ENCODE measurements at places on chromosomes 6 and 20.

GRCh38 chr6:11586536-11586935 lies 49.0 kb downstream of the TMEM170B start:
- DNase-seq: no peak

GRCh38 chr20:37846573-37846972 lies 56.4 kb upstream of the VSTM2L start:
- DNase-seq: no peak

DNA sequence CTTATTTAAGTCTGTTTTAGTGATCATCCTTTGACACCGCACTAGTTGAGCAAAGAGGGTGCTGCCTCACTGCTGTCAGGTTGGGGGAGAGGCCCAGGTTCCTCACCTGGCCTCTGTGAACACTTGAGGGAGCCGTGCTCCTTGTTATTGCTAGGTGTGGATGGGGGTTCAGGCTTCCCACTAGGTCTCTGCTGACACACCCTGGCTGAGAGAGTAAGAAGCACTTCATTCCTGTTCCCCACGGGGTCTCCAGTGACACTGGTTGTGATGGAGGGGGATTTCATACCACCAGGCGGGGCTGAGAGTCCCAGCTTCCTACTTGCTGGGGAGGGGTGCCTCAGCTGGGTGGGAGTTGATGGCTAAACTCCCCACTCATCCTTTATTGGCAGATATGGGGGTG lies 11.1 kb upstream of the NOTCH4 start:
- DNase-seq: no peak

DNA sequence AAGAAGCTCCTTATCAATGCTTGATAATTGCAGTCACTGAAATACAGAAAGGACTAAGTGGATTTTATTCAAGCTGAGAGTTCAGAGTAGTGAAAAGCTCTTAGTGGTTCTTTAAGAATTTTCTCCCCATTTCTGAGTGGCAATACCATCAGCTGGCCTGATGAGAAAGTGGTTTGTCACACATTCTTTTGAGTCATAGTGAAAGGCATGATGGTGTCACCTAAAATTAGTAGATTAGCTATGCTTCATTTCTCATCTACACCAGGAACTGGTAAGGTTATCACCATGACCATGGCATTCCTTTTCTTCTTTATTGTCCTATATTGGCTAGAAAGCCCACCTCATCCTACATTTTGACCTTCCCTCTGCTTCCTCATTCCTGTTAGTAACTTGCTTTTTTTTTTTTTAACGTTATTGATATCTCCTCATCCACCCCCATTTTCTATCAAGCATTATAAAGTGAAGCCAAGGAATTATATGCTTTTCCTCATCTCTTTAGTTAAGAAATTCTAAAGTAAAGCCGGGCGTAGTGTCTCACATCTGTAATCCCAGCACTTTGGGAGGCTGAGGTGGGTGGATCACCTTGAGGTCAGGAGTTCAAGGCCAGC lies 67.4 kb upstream of the LOC128125822 start:
- no peak for DNase-seq

DNA sequence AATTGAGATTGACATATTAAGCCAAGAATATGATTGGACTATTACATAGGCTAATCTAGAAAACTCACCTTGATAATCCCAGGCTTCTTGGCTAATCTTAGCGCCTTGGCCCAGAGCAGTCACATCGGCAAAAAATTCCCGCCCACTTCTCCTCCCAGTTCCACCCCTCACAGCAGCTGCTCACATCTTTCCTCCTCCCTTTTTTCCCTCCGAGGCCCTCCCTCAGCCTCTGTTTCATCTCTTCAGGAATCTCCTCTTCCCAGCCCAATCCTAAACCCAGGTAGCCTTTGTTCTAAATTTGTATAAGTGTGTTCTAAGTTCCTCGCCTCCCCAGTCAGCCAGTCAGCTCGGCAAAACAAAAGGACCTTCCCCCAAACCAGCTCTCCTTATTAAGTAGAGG lies 184.3 kb downstream of the PRKN start:
- DNase-seq: no peak

GRCh38 chr20:54980103-54980960 lies 504.9 kb downstream of the DOK5 start:
- DNase-seq: peak; percentile 4

GRCh38 chr6:41713159-41713649 lies 22.2 kb downstream of the TFEB start:
- no peak for DNase-seq

GRCh38 chr6:133608620-133609019 lies 280.3 kb upstream of the TCF21 start:
- no peak for DNase-seq

DNA sequence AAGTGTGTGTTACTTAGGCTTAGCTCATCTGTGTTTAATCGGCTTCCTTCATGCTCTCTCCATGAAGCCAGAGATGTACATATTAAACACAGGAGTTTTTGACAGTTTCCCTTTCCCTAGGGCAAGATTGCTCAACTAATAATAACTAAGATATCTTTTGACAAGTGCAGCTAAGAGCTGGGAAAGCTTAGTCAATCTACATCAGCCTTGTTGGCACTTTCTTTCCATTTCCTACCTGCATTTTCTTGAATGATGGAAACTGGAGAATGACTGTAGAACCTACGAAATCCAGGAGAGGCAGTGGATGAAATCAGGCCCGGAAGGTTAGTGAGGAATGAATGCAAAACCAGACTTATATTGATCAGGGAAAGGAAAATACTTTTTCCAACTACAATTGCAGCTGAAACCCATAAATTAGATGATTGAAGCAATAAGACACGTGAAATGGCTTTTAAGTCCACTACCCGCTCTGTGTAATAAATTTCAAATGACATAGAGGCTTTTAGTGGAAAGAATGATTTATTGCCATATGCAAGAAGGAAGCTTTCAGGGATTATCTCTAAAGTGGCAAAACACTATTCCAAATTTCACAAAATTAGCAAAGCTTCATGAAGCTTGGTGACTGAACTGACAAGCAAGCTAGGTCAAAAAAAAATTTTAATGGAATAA lies 237.2 kb upstream of the ID4 start:
- DNase-seq: no peak

GRCh38 chr20:21387528-21387927 lies 9.8 kb downstream of the NKX2-4 start:
- DNase-seq: no peak

- DNase-seq: no peak
Observed at GRCh38 chr20:51077686-51078060, 54.8 kb upstream of the KCNG1 start.

DNA sequence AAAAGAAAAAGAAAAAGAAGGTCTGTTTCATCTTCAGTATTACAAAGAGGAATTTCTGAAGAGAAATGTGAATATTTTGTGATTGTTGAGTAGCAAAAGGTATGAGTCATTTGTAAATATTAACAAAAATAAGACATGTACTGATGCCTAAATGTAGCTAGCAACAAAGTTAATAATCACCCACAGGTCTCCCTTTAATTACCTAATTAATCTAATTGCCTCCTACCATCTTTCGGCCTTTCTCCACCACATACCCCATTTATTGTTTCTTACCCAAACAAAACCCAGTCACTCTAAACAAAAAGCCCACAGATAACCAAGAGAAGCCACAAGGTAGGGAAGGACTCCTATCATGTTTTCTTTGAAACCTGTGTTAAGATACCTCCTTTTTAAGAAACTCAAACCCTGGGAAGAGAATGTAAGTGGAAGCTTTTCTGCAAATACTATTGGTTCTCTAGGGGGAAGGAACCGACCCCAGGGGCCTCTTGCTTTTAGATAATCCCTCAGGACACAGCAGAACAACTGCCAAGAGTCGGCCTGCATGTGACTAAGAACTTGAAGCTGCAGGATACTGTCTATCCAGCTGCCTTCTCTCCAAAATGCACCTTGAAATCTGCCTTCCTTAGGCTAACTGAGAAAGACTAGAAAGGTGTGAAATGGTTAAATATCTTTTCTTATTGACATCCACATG lies 16.1 kb upstream of the STK38 start:
- DNase-seq: no peak

GRCh38 chr6:150492507-150492906 lies 107.2 kb upstream of the PLEKHG1 start:
- no peak for DNase-seq

DNA sequence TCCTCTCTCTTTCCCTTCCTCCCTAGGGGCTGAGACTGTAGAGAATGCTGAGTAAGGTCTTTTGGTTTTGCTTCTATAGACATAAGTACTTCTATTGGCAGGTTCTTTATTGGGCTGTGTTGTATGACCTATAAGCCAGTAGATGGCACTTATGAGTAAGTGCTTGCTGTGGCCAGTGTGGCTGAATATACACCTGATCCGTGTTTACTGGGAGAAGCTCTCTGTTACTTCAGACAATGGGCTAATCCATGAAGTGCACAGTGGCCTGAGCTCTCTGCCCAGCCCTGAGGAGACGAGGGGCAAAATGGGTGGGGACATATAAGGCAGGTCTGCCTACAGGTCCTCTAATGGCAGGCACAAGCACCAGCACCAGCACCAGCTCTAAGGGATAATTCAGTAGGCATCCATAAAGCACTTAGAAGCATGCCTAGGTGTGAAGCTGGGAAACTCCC lies 610.3 kb downstream of the RNF144B start:
- peak; percentile 52 for DNase-seq

DNA sequence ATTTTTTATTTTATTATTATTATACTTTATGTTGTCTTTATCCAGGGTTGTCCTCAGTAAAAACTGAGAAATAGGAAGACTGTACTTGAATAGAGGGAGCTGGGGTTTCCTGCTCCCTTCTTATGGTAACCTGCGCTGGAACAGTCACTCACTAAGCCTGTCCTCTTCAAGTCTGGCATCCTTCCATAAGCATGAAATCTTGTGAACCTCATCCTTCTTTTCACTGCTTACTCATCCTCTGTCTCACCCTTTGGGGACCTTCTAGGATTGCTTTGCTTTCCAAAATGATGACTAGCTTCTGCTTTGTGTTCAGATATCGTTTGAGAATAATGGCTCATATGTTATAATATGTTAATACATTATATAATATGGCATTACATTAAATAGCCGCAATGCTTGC lies 90.6 kb downstream of the C6orf118 start:
- DNase-seq: no peak

DNA sequence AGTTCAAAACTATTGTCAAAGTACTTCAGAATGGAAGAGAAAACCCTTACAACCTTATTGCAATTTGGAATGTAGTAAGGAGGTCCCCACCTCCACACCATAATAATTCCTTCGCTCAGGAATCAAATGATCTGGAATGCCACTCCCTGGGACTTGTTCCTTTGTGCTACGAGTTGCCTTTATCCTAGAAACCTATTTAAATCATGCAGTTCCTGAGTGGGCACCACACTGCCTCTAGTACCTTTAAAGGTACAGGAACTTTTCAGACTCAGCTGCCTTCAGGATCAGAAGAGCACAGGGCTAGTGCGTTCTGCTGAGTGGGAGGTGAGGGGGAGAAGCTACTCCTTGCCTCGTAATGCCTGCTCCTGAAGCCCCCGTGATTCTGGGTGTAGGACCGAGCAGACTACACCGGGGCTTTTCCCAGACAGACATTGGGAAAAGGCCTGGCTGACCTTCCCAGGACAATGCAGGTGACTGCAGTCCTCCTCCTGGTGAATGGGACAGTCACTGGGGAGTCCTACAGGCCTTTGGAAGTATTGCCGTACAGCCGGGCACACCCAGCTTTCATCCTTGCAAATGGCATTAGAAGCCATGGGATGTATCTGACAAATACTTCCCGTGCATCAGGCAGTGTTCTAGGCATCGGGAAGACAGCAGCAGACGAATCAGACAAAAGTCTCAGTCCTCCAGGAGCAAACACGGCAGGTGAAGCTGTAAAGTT lies 11.8 kb upstream of the TUBB2B start:
- DNase-seq: no peak

- no peak for DNase-seq
Observed at GRCh38 chr6:106525882-106526275, 103.4 kb downstream of the RTN4IP1 start.
